Left renal pelvis (tissue), 4 donors: ENCODE measurements at places on chromosomes 16 and 17.

- no peak for DNase-seq
Observed at GRCh38 chr17:180381-181244, 837 bp downstream of the DOC2B start.

DNA sequence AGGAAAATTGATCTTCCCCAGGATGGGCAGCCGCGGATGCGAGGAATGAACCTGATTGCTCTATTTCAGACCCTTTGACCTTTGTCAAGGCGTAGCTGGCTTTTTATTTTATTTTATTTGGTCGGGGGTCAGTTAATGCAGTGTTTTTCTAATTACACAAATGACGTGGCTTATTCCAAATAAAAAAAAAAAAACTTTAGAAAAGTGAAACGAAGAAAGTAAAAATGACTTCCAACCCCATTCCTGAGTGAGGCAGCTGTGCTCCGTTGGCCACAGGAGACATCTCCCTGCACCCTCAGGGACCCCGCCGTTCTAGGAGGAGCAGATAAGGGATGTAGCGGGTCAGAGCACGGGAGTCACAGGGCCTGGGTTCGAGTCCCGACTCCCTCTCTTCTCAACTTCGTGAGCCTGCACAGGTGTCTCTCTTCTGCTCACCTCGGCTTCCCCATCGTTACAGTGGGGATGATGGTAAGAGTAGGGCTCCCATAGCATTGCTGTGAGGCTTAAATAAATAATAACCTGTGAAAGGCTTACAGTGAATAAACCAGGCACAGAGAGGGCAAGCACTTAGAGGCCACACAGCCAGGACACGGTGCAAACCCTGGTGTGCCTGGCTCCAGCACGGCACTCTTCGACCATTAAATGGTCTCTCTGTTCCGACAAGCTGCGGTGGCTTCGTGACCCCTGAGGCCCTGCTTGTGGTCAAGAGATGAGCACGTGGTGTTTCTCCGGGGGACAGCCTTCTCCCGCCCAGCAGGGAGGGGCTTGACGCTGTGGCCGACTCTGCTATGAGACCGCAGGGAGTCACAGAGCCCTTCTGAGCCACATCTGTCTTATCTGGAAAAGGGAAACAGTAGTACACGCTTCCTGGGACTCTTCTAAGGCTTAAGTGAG is 10.2 kb downstream of the FOXF1 start:
- DNase-seq = no peak

- no peak for DNase-seq
Observed at GRCh38 chr16:81601601-81602255, 157.1 kb downstream of the CMIP start.

GRCh38 chr17:9520649-9521048 is 55.0 kb downstream of the STX8 start:
- DNase-seq = no peak

DNA sequence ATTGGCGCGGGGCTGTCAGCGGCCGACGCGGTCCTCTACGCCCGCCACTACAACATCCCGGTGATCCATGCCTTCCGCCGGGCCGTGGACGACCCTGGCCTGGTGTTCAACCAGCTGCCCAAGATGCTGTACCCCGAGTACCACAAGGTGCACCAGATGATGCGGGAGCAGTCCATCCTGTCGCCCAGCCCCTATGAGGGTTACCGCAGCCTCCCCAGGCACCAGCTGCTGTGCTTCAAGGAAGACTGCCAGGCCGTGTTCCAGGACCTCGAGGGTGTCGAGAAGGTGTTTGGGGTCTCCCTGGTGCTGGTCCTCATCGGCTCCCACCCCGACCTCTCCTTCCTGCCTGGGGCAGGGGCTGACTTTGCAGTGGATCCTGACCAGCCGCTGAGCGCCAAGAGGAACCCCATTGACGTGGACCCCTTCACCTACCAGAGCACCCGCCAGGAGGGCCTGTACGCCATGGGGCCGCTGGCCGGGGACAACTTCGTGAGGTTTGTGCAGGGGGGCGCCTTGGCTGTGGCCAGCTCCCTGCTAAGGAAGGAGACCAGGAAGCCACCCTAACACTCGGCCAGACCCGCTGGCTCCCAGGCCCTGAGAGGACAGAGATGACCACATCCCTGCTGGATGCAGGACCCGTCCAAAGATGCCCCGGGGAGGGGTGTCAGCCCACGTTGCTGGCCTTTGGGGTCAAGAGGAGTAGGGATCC is 2.4 kb upstream of the NECAB2 start:
- DNase-seq = no peak

GRCh38 chr17:51435641-51436091 is 175.3 kb downstream of the UTP18 start:
- DNase-seq = peak; percentile 21

GRCh38 chr16:27704252-27704651 is 154.3 kb downstream of the KATNIP start:
- no peak for DNase-seq

DNA sequence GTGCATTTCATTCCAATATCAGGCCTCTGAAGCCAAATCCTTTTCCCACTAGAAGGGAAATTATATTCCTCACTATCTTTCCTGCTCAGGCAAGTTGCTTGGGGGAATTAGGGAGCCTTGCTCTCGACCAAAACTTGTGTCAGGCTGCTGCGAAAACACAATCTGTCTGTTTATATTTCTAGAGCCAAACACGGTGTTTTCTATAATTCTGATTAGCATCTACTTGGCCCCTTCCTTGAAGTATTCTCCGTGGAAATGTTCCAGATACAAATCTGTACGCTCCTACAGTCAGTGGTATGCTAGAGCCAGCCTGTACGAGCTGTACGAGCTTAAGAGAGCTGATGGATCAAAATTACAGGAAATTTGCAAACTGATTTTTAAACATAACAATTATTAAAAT is 299.3 kb upstream of the SALL1 start:
- no peak for DNase-seq

DNA sequence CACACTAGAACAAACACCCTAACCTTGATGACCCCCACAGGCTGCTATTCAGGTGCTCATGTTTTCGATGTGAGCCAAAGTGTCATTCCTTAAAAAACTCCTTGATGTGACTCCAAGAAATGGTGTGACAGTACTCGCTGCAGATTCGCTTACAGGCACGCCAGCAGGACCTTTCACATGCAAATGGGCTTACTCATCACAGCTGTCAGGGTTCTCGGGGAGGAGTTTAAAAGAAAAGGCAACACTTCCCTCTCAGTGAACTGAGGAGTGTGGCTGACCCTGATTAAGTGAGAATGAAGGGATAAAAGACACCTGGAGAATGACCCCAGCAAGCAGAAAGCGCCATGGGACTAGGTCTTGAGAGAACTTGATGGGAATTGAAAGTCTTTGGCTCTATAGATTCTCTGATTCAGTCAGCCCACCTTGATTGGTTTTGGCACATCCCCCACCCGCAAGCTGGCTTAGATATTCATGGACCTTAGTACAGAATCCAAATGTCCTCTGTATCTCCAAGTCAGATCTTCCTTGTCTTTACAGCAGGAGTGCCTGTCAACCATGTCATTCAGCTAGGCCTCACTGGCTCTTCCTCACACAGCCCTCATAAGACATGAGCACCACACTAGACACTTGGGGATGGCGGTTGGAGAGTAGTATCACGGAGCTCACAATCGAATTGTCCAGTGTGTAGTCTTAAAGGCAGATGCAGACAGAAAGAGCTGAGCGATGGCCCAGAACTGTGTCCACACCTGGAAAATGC is 82.6 kb downstream of the HIC1 start:
- DNase-seq = no peak

- no peak for DNase-seq
Observed at GRCh38 chr16:30974348-30974747, 10.7 kb upstream of the HSD3B7 start.

GRCh38 chr16:60091071-60091470 is 1357.0 kb upstream of the GOT2 start:
- no peak for DNase-seq

DNA sequence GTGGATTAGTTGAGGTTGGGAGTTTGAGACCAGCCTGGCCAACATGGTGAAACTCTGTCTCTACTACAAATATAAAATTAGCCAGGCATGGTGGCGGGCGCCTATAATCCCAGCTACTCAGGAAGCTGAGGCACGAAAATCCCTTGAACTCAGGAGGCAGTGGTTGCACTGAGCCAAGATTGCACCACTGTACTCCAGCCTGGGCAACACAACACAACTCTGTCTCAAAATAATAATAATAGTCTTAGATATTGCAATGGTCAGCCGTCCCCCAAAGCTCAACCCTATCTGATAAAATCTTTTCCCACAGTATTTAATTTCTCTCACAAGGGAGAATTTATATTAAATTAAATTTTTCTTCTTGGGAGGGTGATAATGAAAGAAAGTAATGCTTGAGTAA is 169.6 kb downstream of the XYLT1 start:
- DNase-seq = no peak

DNA sequence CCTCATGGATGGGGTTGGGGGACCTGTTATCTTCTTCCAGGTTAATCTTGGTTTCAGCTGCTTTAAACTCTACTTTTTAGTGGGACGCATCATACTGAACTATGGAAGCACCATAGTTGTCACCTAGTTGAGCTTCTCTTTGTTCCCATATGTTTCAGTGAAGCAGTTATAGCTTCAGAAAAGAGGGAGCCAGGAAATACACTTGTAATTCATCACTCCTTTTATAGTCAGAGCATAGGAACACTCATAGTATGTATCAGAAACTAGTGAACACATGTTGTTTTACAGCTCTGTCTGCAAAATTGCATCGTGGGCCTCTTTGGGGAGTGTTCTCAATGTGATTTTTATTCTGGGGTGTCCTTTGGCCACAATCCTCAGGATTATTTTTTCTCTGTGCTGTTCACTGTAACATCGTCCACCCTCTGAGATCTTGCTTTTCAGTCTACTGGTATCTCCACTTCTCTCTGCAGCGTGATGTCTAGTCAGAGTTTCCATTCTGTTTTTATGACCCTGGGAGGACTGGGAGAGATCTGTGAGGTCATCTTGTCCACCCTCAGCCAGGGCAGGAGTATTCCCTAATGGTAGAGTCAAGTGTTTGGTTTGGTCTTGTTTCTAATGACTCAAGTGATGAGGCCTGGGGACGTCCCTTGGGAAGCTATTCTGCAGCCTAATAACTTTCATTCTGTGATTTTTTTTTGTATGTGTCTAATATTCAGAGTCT is 585.4 kb downstream of the WWOX start:
- no peak for DNase-seq

DNA sequence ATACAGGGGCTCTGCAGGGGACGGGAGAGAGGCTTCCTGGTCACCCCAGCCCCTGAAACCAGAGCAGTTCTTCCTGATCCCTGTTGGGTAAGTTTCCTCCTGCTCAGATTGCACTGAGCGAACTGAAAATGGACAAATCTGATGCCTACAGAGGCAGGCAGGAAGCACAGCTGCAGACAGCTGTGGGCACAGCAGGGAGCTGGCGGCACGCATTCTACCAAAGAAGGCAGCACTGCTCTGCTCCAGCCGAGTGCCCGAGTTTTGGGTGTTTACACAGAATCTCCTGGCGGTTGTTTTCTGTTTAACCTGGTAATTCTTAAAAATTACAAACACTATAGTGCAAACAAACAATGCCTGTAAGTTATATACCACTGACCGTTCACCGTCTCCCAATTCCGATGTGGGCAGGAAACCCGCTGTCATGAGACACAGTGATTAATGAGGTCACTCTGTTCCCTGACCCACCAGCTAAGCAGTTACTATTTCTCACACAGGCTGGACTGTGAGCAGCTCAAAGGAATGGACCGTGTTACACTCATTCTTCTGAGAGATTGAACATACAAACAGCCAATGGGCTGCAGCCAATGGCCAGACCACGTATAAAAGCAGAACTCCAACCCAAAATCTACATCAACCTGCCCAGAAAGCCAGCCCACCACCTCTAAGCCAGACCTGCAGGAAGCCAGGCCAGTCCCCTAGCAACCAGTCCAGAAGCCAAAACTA is 25.5 kb downstream of the NSMCE1 start:
- no peak for DNase-seq

DNA sequence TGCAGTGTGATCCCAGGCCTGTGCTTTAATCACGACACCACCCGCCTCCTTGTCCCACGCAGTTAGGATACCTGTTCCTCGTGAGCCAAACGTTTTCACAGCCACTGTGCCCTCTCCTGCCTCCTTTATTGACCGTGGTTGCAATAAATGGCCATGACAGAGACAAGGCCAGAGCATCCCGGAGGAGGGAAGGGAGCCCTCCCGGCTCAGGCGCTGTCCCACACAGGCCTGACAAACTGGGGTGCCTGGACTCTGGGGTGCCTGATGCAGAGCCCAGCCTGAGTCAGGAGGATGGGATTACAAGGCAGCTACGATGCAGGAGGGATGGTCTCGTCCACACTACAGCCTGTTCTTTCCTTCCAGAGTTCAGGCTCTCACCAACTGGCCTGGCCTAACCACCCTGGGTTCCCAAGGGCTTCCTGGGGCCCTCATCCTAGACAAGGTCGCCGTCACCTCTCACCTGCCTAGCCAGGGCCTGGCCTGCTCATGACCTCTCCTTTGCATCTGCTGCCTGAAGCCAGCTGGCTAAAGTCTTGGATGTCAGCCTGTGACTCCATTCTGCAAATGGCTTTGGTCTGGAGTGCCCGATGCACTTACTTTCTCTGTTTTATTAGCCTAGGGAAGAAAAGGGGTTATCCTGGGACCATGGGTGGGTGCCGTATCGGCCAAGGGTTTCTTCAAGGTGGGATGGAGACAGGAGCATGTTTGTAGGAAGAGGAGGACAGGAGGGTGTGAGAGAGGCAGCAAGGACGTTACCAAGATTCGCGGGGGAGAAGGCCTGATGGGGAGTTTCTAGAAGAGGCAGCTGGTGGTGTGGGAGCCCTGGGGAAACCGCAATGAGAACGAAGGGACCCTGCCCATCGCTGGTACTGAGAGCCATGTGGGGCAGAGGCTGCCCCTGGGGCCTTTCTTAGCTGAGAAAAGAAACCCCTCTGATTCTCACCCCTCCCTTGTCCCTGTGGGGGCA is 234.3 kb upstream of the TNRC6C start:
- no peak for DNase-seq

GRCh38 chr16:50941681-50942080 is 199.8 kb downstream of the CYLD start:
- DNase-seq = no peak
